ENCODE measurements at places on chromosomes 4 and X. TPM values are rescaled to one million over a fixed set of nuclear protein-coding genes. Genes with fewer than 3 reads are reported as not detected.

- H3K4me1 ChIP-seq: no peaks in the 10 kb centered on the region
- no peaks in the 10 kb centered on the region for H3K27me3 ChIP-seq
- H3K36me3 ChIP-seq: no peaks in the 10 kb centered on the region
- no peak for DNase-seq
- no peak overlapping the region for H3K4me3 ChIP-seq
- H3K27ac ChIP-seq: no peak overlapping the region
These were observed 58.6 kb upstream of the USP9X start for GRCh38 chrX:41026702-41027078.

DNA sequence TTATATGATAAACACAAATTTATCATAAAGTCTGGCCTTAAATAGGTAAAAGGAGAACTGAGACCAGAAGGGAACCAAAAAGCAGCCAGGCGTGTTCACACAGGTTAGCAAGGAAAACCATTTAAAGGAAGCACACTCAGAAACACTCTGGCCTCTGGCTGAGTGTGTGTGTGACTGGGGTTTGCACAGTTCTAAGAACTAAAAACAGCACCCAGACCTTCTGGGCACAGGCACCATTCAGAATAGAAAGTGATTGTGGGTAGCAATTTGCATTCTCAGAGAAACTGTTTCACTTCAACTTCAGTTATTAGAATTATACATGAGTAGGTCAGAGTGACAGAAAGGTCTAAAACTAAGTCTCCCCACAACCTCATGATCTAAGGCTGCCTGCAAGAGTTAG, 10.0 kb downstream of the GPR82 start:
- DNase-seq: peak; percentile 17
- H3K36me3 ChIP-seq: no peaks in the 10 kb centered on the region
- H3K4me3 ChIP-seq: peak overlapping the region; percentile 75
- H3K27ac ChIP-seq: peak overlapping the region; percentile 85
- H3K4me1 ChIP-seq: peaks cover 41% of the 10 kb centered on the region
- H3K27me3 ChIP-seq: no peaks in the 10 kb centered on the region

- peaks cover 27% of the 10 kb centered on the region for H3K36me3 ChIP-seq
- DNase-seq: peak; percentile 27
- peak within 1 kb of the TSS; percentile 98 for H3K4me3 ChIP-seq
- H3K27me3 ChIP-seq: no peaks in the 10 kb centered on the region
These were observed at the start of gene STAP1 for GRCh38 chr4:67558493-67558892. STAP1 (plus strand) TSS chr4:67558727; CDS start chr4:67558810, 83 bp downstream.

- no peak overlapping the region for H3K27ac ChIP-seq
- no peaks in the 10 kb centered on the region for H3K4me1 ChIP-seq
- H3K4me3 ChIP-seq: no peak overlapping the region
- no peaks in the 10 kb centered on the region for H3K36me3 ChIP-seq
- H3K27me3 ChIP-seq: peaks cover 11% of the 10 kb centered on the region
These were observed 45.4 kb downstream of the ADRA2C start for GRCh38 chr4:3811621-3812020.

DNA sequence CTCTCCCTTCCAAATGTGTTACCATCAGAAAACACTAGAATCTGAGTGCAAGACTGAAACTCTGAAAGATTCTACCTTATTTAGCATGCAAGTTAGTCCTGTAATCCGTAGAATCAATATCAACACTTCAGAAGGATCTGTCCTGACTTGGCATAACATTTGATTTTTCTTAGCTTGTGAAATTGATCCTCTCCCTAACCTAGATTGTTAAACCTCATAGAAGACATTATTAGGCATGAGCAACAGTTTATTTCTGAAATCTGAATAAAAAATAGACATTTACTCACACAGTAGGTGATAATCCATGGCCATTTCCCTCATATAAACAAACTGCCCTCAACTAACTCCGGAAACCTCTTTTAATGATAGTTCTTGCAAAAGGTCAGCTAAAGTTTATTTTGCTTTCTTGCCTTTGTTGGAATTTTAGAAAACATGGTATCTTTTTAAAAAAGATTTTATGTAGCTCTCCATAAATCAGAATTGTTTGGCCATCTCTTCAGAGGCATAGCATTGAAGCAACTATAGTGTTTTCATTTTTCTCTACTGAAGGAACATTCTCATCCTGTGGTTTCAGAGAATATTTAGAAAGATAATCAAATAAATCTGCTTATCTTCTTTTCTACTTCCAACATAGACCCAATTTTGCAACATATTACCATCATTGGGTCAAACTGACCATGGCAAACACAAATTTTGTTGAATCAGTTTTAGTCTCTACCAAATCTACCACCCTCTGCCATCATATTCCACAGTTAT, 38.5 kb upstream of the PDLIM5 start:
- H3K4me1 ChIP-seq: no peaks in the 10 kb centered on the region
- H3K27ac ChIP-seq: no peak overlapping the region
- no peaks in the 10 kb centered on the region for H3K36me3 ChIP-seq

- no peak overlapping the region for H3K4me3 ChIP-seq
- peaks cover 31% of the 10 kb centered on the region for H3K4me1 ChIP-seq
- H3K36me3 ChIP-seq: no peaks in the 10 kb centered on the region
These were observed 114.9 kb upstream of the AFF2 start for GRCh38 chrX:148385471-148385870.

DNA sequence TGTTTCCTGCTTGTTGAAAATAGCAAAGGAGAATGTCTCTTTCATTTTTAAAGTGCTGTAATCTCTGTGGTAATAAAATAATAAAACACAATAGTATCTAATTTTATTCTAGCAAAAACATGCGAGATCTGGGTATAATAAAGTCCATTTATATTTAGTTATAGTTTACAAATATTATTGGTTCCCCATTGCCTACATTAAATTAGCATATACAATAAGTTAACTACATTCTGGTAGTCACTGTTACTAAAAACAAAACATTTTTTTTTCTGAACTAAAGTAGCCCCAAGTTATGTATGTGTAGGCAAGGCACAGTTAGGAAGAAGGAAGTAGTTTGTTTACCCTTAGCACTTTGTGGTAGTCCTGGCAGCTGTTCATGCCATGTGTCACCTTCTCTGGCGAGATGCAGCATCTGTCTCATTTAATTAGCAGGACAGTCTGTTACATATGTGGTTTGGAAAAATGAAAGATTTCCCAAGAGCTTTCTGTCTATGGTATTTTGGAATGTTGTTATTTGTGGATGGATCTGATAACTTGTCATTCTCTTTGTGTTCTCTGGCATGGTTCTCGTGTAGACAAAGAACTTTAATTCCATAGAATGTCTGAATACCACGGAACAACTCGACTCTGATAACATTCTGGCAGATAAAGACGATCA, 231.3 kb upstream of the PITX2 start:
- no peak overlapping the region for H3K4me3 ChIP-seq
- no peak for DNase-seq
- no peak overlapping the region for H3K27ac ChIP-seq
- no peaks in the 10 kb centered on the region for H3K4me1 ChIP-seq
- no peaks in the 10 kb centered on the region for H3K36me3 ChIP-seq

DNA sequence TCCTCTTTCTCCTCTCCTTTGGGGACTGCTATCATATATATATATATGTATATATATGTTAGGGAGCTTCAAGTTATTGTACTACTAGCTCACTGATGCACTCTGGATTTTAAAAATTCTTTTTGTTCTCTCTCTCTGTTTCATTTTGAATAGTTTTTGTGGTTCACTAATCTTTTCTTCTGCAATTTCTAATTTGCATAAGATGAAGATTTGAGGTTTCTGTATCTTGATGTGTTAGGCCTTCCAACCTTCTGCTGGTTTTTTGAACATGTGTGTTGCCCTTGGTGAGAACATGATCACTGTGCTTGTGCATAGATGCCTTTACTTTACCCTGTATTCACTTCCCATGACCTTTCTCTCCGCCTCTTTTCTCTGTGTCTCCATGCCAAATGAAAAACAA, 7.8 kb upstream of the ZNF718 start:
- H3K27me3 ChIP-seq: no peaks in the 10 kb centered on the region
- peaks cover 12% of the 10 kb centered on the region for H3K4me1 ChIP-seq
- H3K27ac ChIP-seq: no peak overlapping the region
- DNase-seq: no peak
- H3K4me3 ChIP-seq: no peak overlapping the region

DNA sequence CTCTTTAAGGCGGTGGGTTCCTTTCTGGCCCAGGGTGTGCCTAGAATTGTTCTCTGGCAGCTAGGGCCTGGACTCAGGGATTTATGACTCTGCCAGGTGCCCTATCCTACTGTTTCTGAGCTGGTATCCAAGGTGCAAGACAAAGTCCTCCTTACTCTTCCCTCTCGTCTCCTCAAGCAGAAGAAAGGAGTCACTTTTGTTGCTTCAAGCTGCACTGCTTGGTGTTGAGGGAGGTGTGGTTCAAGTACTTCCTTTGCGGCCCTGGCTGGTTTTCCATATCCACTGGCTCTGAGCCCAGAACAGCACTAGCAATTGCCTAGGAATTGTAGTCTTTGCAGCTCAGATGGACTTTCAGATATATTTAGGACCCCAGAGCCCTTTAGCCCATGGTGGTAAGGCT, 39.3 kb downstream of the RTL3 start:
- no peak overlapping the region for H3K4me3 ChIP-seq
- no peak for DNase-seq
- no peaks in the 10 kb centered on the region for H3K27me3 ChIP-seq
- H3K4me1 ChIP-seq: no peaks in the 10 kb centered on the region
- no peak overlapping the region for H3K27ac ChIP-seq

DNA sequence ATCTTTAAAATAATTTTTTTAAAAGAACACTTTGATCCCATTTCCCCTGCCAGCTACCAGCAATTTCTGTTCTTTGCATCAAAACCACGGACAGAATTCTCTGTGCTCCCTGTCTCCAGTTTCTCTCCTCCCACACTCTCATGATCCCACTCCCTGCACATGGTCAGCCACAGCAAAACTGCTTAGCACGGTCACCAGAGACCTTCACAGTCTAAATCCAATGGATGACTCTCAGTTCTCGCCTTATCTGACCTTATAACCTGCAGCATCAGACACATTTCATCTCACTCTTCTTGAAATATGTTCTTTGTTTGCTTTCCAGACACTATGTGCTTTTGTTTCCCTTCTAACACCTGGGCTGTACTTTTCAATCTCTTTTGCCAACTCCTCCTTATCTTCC, 131.5 kb downstream of the NR3C2 start:
- no peak overlapping the region for H3K27ac ChIP-seq
- H3K27me3 ChIP-seq: no peaks in the 10 kb centered on the region
- H3K4me1 ChIP-seq: no peaks in the 10 kb centered on the region
- H3K36me3 ChIP-seq: no peaks in the 10 kb centered on the region

GRCh38 chr4:129345609-129346008, 249.7 kb downstream of the C4orf33 start:
- no peak overlapping the region for H3K4me3 ChIP-seq
- peaks cover 8% of the 10 kb centered on the region for H3K27me3 ChIP-seq
- no peaks in the 10 kb centered on the region for H3K4me1 ChIP-seq
- no peaks in the 10 kb centered on the region for H3K36me3 ChIP-seq

- H3K27me3 ChIP-seq: peaks cover 5% of the 10 kb centered on the region
- no peaks in the 10 kb centered on the region for H3K36me3 ChIP-seq
- no peaks in the 10 kb centered on the region for H3K4me1 ChIP-seq
- no peak for DNase-seq
- H3K27ac ChIP-seq: no peak overlapping the region
- no peak overlapping the region for H3K4me3 ChIP-seq
These were observed 65.7 kb upstream of the PAGE1 start for GRCh38 chrX:49761481-49761880.

DNA sequence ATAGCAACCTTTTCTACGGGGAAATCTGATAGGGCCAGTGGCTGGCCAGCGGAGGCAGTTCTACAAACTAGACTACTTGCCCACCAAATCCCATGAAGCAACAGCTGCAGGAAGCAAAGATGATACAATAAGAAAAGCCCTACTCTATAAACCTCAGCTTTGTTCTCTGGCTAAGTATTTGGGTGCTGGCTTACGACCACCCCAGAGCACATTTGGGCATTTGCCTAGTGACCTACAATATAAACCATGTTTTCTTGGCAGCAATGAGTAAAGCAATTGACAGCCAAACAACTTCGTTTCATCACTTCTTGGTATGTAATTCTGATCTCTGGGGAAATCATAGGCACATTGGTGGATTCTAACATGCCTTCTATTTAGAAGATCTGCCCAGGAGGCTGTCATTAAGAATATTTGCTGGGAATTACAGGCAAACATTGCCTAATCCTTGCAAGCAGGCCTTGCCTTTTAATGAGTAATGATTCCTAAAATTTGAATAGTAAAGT, 7.5 kb upstream of the LHFPL1 start:
- no peaks in the 10 kb centered on the region for H3K27me3 ChIP-seq
- no peaks in the 10 kb centered on the region for H3K36me3 ChIP-seq
- H3K27ac ChIP-seq: no peak overlapping the region
- no peaks in the 10 kb centered on the region for H3K4me1 ChIP-seq
- no peak for DNase-seq

GRCh38 chr4:71151054-71151453, 157.6 kb downstream of the DCK start:
- H3K27me3 ChIP-seq: peaks cover 18% of the 10 kb centered on the region
- no peak for DNase-seq
- no peak overlapping the region for H3K4me3 ChIP-seq
- H3K36me3 ChIP-seq: no peaks in the 10 kb centered on the region
- H3K4me1 ChIP-seq: no peaks in the 10 kb centered on the region

DNA sequence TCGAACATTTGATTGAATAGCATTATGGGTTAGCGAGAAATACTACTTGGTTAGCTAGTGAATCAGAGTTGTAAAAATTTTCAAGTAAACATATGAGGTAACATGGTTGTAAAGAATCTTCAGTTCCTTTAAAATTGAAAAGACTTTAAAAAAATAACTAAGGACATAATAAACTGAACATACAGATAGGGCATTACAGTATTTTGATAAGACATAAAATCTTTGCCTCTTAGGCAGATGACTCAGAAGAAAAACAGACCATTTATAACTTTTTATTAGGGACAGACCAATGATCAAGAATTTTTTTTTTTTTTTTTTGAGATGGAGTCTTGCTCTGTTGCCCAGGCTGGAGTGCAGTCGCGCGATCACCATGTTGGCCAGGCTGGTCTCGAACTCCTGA, 43.1 kb downstream of the PNMA5 start:
- no peak for DNase-seq
- no peak overlapping the region for H3K27ac ChIP-seq
- peaks cover 10% of the 10 kb centered on the region for H3K36me3 ChIP-seq
- no peaks in the 10 kb centered on the region for H3K27me3 ChIP-seq
- H3K4me3 ChIP-seq: no peak overlapping the region

- no peak for DNase-seq
- no peak overlapping the region for H3K4me3 ChIP-seq
- H3K27ac ChIP-seq: no peak overlapping the region
- H3K36me3 ChIP-seq: no peaks in the 10 kb centered on the region
- H3K27me3 ChIP-seq: no peaks in the 10 kb centered on the region
- peaks cover 4% of the 10 kb centered on the region for H3K4me1 ChIP-seq
These were observed 100.7 kb upstream of the FAM9C start for GRCh38 chrX:13144927-13145655.

The CSAG3 gene
- not detected for total RNA-seq

The MXD4 gene
- 36.7 TPM for total RNA-seq

The NAP1L3 gene
- 0.20 TPM for total RNA-seq

The PAK3 gene
- 0.05 TPM for total RNA-seq

The GLUD2 gene
- total RNA-seq: not detected

The NDUFA1 gene
- 88.0 TPM for total RNA-seq

The STAP1 gene
- 50.3 TPM for total RNA-seq

The MAGEA12 gene
- not detected for total RNA-seq

The MAGEA11 gene
- total RNA-seq: not detected

The UCHL1 gene
- 2.6 TPM for total RNA-seq

The SEC24B gene
- 32.0 TPM for total RNA-seq
